Myometrial cell (primary cell): ENCODE measurements at places on chromosomes 4 and X. TPM values are rescaled to one million over a fixed set of nuclear protein-coding genes. Genes with fewer than 3 reads are reported as not detected.

OFD1 gene
- total RNA-seq: 4.6 and 7.1 TPM in 2 replicates

HMGB3 gene
- 12.1 and 25.0 TPM in 2 replicates for total RNA-seq

CAPN6 gene
- 0.18 TPM in 1 of 2 replicates, not detected in the other for total RNA-seq

BCLAF3 gene
- 1.2 and 5.0 TPM in 2 replicates for total RNA-seq

S100P gene
- not detected in 2 replicates for total RNA-seq
